ENCODE measurements at places on chromosomes 3 and 15.
A peak's percentile ranks its signal among the peaks of the same experiment; 100 is the strongest.

DNA sequence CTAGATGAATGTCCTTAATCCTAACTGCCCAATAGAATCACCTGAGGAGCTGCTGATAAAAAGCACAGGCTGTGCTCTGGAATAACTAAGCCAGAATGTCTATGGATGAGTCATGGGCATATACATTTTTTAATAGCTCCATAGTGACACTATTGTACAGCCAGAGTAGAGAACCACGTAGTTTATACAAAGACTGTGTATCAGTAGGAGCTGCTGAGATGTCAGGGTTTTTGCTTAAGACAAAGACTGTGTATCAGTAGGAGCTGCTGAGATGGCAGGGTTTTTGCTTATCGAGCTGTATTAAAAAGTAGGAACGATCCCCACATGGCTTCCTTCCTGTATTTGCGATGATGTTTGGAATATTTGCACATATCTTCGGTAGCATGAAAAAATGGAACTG is 137.4 kb downstream of the SV2B start:
- no peak for ATAC-seq

- ATAC-seq = peak; percentile 53
Measured at GRCh38 chr15:39429898-39430357, 151.0 kb upstream of the THBS1 start.

DNA sequence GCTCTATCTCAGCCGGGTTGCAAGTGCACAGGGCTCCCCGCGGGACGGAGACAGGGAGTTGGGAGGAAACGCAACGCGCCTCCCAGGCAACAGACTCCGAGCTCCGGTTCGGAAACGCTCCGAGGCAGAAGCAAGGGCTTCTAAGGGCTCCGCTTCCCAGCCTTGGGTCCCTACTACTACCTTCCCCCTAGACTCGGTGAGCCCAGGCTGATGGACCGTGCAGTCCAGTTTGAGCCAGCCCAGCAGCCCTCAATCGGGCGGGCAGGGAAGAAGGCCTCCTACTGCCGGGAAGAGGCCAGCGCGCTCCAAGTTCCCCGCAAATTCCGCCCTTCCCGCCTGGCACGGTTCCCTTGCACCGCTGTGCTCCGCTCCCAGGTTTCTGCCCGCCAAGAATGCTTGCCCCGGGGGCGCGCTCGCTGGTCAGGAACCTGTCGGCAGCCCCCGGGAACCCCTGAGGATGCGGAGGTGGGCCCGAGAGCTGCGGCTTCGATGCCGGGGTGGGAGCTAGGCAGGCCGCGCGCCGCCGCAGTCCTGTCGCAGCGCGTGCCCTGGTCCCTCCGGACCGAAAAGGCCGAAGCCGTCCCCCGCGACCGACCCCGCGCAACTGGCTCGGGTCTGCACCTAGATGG is 728 bp downstream of the TRANK1 start:
- peak; percentile 76 for ATAC-seq

DNA sequence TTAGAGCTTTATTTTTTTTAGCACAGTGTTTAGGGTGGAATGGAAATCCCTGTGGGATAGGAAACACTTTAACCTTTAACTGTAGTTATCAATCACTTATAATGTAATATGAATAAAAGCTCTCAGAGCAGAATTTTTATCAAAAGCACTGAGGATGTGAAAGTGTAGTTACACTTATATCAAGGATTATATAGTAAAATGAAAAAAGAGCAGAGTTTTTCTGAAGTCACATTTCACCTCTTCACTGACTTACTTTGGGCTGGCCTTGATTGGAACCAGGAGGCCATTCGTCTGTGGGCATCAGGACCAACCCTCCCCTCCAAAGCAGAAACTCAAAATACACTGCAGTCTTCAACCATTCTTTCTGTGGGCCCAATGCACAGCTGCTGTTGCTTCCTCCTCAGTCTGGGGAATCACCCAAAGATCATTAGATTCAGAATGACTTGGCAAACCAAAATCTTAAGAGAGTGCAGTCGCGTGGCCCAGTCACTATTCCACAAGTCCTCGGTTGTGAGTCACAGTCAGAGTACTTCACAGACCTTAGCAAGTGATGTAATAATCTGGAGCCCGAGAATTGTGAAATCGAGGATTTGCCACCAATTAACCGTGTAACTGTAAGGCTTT is 132.6 kb upstream of the COL8A1 start:
- ATAC-seq = peak; percentile 86

DNA sequence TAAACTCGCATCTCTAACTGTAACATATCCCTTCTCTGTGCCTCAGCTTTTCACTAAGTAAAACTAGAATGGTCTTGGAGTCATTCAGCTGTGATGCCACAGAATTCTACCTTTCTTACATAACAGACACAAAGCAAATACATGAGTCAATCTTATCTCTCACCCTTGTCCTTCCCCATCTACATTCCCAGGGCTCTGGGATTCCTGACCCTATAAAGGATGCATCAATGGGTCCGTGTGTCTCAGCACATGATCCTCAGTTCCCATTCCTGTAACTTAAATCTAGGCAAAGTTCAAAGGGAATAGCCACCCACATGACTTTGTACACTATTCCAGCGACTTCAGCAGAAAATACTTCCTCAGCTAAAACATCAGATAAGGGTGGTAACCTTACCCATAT is 11.8 kb upstream of the ARL8B start:
- no peak for ATAC-seq
